ENCODE measurements at places on chromosomes 5 and 9.

- peak; percentile 48 for DNase-seq
Observed at GRCh38 chr5:39209924-39210323, 9.4 kb downstream of the FYB1 start.

- DNase-seq = no peak
Observed at GRCh38 chr9:77304543-77304942, 127.2 kb downstream of the VPS13A start.

DNA sequence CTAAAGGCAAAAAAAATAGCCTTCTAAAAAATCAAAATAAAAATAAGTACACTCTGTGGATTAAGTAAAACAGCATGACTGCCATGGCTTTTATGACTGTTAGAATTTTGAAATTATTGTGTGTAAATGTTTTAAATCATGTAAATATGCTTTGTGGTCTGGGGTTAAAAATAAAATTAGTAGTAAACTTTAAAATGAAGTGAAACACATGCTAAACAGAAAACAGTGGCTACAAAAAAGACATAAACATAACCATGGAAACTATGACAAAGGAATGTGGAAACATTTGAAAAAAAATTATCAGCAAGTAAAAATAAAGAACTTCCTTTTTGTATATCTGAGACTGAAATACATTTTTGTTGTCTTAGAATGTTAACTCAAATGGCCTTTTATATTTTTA is 134.5 kb upstream of the SPEF2 start:
- no peak for DNase-seq

- DNase-seq = no peak
Observed at GRCh38 chr9:125513668-125514413, 193.2 kb downstream of the MAPKAP1 start.

- DNase-seq = no peak
Observed at GRCh38 chr9:105632807-105633206, 29.4 kb upstream of the TAL2 start.

All from stimulated activated CD8-positive, alpha-beta memory T cell treated with anti-CD3 and anti-CD28 coated beads, Interleukin-2, amount 100 ng/mL, for 1 hour (primary cell).